ENCODE measurements at places on chromosomes 7 and 10. TPM values are rescaled to one million over a fixed set of nuclear protein-coding genes. Genes with fewer than 3 reads are reported as not detected.

GRCh38 chr7:131897790-131898165 lies 341.4 kb upstream of the PODXL start:
- no peak for DNase-seq

DNA sequence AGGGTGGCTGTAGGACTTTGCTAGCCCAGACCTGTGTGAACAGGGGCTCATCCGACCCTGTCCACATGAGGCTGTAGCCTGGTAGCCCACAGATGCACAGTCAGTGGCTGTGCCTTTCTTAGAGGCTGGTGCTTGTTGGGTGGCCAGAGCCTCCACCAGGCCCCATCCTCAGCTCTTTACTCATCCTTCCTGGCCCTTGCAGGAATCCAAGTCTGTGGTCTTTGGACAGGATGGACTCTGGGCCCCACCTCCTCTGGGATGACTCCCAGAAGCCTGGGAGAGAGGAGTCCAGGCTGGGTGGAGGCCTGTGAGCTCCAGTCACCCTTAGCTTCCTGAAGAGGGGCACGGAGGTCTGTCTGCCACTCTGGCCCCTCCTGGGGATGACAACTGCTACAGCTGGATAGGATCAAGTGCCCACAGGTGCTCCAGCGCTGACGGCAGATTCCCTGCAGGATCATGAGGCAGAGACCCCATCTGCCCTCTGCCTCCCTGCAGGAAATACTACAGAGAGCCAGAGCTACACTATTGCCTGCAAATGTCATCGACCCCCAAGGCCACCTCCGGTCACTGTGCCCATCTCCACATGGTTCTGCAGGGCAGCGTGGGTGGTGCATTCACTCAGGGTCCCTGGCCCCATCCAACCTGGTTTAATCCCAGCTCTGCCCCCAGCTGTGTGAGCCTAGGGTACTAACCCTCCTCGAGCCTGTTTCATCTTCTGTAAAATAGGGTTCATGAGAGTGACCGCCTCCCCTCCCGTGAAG lies 114.5 kb downstream of the PTPN20 start:
- DNase-seq: peak; percentile 86

DNA sequence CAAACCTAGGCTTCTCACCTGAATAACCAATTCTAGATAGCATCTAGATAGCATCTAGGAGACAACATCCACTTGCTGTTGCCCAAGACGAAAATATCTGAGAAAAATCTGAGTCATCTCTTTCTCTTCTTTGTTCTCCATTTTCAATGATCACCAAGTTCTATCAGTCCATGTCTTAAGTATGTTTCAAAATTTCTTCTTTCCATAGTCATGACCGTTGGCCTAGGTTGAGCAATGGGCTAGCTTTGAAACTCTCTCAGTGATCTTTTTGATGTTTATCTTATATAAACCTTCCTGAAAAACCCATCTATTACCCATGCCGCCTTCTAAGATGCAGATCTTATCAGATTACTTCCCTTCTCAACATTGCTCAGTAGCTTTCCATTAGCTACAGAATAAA lies 23.4 kb upstream of the CASD1 start:
- no peak for DNase-seq

Gene ZNF467
- 0.27 TPM for total RNA-seq

DNA sequence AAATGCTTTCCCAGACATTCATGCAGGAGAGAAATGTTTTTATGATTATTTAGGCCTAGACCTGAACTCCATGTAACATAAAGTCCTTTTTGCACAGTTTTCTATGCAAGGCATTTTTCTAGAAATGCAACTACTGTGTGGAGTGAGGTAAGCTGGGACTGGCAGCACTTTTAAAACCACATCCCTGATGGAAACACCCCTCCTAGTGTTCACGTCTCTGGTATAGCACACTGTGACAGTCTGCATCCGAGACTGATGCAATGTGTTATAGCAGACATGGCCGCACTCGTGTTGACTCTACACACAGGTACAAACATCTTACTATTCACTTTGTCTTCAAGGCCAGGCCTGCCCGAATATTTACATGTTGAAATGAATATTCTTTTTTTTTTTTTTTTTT lies 19.3 kb upstream of the ERCC6 start:
- no peak for DNase-seq

Gene PAX4
- not detected for total RNA-seq

DNA sequence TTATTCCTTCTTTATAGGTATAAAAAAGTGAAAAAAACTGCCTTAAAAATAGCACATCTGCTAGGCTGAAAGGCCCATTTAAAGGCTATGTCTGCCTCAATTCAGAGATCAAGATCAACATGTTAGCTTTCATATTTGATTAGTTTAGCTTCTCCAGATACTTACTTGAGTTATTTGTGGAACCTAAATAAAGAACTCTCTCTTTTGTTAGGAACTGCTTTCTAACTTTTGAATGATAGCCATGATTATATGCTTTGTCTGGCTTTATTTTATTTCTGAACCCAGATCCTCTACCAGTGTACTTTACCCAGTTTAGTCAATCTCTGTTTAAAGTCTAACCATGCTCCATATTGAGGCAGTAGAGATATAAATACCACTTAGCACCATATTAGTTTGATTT lies 515.5 kb upstream of the SEMA3D start:
- DNase-seq: no peak

Gene TAS2R41
- not detected for total RNA-seq

DNA sequence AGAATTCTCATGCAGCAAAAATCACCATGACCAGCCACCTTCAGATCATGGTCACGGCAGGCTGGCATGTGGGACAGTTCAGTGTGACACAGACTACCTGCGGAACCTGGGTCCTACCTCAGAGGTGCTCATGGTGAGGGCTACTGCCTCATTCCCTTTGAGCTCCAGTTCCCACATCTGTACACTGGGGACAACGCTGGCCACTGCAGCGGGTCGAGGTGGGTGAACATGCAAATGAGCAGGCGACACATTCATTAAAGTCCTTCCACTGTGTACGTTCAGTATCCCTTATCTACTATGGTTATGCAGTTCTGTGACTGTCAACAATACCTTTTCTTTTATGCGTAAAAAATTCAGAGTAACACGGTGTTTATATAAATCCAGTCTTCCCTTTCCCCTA lies 218.7 kb upstream of the AOAH start:
- no peak for DNase-seq

Data from fibroblast of the aortic adventitia (primary cell).